ENCODE measurements at places on chromosomes 7 and 10.

GRCh38 chr7:138665249-138665648 lies 35.9 kb downstream of the SVOPL start:
- DNase-seq = no peak

- DNase-seq = no peak
These were observed 22.4 kb downstream of the PDE1C start for GRCh38 chr7:32047801-32048200.

DNA sequence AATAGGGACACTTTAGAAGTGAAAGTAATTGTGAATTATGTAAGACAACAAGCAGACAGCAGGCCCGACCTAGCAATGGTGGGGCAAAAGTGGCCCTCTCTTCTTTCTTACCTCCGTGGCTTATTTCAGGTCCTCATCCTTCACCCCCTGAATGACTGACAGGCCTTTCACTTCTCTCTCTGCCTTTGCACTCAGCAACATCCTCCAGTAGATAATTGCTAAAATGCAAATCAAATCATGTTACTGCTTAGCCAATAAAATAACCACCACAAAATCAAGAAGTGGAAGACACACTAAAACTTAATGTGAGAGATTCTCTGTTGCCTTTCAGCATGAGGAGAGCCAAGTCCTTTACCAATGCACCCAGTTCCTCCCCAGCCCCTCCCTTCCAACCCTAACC lies 274.6 kb upstream of the ZNF32 start:
- DNase-seq = no peak

DNA sequence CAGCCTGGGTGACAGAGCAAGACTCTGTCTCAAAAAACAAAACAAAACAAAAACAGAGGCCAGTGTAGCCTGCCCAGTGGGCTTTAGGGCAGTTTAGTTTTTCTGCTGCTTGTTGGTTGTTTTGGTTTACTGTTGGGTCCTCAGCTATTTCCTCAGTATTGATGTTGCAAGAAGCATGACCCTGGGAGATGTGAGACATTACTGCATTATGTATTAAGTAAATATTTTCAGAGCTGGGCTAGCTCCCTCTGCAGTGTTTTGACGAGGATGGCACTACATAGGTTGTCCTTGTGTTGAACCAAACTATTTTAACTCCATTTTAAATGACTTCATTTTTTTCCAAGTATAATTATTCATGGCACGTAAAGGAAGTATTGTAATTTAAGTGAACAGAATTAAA lies 4.8 kb downstream of the AKAP9 start:
- DNase-seq = no peak

- DNase-seq = no peak
These were observed 115.2 kb downstream of the TBXAS1 start for GRCh38 chr7:139944248-139944647.

- no peak for DNase-seq
These were observed 122.7 kb downstream of the PRKAG2 start for GRCh38 chr7:151754142-151754590.

- no peak for DNase-seq
These were observed 60.7 kb downstream of the VCL start for GRCh38 chr10:74058658-74059057.

- no peak for DNase-seq
These were observed 339.7 kb downstream of the THSD7A start for GRCh38 chr7:11492307-11492706.

DNA sequence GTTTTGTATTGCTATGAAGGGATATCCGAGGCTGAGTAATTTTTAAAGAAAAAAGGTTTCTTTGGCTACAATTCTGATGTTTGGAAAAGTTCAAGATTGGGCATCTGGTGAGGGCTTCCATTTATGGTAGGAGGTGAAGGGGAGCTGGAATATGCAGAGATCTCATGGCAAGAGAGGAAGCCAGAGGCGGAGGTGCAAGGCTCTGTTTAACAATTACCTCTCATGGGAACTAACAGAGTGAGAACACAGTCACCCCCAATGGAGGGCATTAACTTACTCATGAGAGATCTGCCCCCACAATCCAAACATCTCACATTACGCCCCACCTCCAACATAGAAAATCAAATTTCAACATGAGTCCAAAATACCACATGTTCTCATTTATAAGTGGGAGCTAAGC lies 62.0 kb downstream of the AKR1D1 start:
- DNase-seq = no peak

- no peak for DNase-seq
These were observed 61.3 kb downstream of the PIP4K2A start for GRCh38 chr10:22652988-22653481.

GRCh38 chr10:118238573-118239235 lies 103.4 kb downstream of the FAM204A start:
- no peak for DNase-seq

DNA sequence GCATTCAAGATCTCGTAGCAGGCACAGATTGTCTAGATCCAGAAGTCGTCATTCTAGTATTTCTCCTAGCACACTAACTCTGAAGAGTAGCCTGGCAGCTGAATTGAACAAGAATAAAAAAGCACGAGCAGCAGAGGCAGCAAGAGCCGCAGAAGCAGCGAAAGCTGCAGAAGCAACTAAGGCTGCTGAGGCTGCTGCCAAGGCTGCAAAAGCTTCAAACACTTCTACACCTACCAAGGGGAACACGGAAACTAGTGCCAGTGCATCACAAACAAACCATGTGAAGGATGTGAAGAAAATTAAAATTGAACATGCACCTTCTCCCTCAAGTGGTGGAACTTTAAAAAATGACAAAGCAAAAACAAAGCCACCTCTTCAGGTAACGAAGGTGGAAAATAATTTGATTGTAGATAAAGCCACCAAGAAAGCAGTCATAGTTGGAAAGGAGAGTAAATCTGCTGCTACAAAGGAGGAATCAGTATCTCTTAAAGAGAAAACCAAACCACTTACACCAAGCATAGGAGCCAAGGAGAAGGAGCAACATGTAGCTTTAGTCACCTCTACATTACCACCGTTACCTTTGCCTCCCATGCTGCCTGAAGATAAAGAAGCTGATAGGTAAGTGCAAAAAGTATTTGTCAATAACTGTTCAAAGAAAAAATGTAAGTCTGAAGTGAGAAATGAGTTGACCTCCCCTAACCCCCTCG lies 37.7 kb downstream of the CDK13 start:
- no peak for DNase-seq

DNA sequence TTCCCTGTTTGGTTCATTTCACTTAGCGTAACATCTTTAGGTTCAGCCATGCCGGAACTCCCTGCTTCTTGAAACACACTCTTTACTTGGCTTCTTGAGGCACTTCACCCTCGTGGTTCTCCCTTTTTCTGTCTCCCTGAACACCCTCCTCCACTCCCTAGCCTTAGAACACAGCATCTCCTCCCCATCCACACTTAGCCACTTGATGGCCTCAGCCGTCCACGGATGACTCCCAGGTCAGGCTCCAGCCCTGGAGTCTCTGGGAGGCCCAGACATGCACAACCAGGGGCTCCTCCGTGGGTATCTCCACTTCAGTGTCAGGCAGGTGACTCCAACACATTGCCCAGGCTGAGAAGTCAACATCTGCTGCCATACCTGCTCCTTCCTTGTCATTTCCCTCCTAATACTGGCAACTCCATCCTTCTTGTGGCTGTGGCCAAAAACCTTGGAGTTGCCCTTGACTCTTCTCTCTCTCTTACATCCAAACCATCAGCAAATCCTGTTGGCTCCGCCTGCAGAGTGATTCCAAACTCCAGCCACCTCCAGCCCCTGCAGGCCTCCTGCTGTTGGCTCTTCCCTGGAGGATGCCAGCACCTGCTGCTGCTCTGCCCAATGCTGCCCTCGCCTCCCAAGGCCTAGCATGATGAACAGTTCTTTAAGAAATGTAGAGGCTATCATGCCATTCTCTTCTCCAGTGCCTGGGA lies 8.4 kb upstream of the INMT start:
- no peak for DNase-seq

DNA sequence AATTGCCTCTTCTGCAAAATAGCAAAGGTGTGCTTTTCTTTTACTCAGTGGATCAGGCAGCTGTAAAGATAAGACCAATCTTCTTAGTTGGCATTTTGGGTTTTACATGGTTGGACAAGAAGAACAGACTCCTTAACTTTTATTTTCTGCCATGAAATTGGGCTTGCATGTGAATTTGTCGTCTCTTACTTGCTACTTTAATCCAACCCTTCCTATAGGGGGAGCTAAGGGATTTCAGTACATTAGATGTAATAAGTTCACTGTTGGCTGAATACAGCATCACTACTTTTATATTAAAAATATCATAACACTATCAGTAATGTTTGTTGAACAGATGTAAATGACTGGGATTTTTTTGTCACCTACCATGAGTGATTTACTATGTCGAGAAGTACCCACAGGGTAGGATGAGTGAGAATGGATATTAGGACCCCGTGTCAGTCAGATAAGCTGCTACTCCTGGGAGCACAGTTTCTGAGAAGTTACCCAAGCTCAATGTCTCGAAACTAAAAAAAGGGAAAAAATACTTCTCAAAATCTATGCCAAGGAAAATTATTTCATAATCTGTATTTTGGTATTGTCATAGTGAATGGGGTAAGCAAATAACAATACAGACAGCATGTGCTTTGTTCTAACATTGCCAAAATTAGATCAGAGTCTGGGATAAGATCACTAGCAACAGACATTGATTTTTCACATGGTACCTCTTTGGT lies 127.4 kb upstream of the AGR3 start:
- no peak for DNase-seq

- DNase-seq = no peak
These were observed 80.3 kb downstream of the LRRC17 start for GRCh38 chr7:102992938-102993717.

- DNase-seq = no peak
These were observed 13.1 kb upstream of the CPA1 start for GRCh38 chr7:130367088-130367755.

- no peak for DNase-seq
These were observed 45.1 kb downstream of the PIP4K2A start for GRCh38 chr10:22669163-22669711.

DNA sequence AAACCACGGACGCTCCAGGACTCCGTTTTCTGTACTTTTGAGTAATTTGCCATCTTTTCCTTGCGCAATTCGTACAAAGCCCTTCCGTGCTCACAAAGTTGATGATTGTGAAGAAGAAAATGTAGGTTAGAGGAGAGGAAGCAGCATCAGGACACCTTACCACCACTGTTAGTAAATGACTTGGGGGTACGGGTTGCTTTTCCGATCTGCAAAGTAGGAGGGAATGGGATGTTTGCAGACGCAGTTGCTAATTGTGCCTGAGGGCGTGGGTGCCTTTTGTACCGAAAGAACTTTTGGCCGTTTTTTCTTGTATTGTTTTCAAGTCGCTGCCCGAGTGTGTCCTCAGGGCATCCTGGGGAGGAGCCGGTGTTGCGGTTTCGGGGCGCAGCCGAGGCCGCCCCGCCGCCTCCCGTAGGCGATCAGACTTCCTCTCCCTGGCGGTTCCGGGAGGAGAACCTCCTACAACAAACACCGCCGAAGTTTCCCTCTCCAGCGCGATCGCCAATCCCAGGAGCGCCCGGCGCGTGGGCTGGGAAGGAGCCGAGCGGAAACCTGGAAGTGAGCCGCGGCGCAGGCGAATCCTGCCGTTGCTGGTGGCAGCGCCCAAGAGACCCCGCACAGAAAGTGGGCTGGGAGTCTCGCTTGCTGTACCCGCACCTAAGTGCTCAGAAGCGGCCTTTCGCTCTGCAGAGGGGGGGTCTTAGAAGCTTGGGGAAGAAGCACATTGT lies 1.0 kb downstream of the PRR15 start:
- no peak for DNase-seq

GRCh38 chr10:91124016-91124415 lies 96.4 kb upstream of the PCGF5 start:
- no peak for DNase-seq
